ENCODE measurements at places on chromosomes 7 and 10. TPM values are rescaled to one million over a fixed set of nuclear protein-coding genes. Genes with fewer than 3 reads are reported as not detected.

- DNase-seq = no peak
Observed at GRCh38 chr7:70400829-70401380, 731.0 kb upstream of the GALNT17 start.

DNA sequence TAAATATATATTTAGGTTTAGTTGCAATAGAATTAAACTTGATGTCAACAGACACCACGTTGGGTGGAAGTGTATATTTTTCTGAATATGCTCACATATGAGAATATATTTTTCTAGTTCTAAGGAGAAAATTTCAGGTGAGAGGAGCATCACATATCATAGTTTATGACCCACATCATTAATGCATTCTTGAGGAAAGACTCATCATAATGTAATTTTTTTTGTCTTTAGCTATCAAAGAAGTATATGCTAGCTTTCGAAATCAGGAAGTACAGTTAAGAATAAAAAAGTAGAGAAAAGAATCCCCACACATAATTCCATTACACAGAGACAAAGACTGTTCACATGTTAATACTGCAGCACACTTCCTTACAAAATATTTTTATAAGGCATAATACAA, 30.4 kb downstream of the A1CF start:
- no peak for DNase-seq

DNA sequence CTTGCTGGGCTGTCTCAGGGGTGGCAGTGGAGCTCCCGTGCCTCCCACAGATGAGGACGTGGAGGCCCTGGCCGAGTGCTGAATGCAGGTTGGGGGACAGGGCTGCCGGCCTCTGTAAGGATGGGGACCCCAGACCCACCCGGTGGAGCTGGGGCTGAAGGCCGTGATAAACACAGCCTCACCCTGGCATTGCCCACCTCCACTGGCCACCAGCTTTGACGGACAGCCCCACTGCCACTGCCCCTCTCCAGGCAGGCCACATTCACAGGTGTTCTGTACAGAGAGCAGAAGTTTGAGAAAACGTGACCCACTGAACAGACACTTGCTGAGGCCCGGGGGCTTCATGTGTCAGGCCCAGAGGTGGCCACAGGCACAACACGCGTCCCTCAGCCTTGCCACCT, 126.2 kb downstream of the LHPP start:
- DNase-seq = no peak

Gene MSMB
- not detected for polyA plus RNA-seq

GRCh38 chr10:494149-494542, 195.3 kb downstream of the DIP2C start:
- DNase-seq = no peak

Gene GNGT1
- not detected for polyA plus RNA-seq

- DNase-seq = no peak
Observed at GRCh38 chr10:126777714-126778113, 107.2 kb upstream of the C10orf90 start.

Gene PTPRZ1
- polyA plus RNA-seq = 2.7 TPM

Gene TNS3
- polyA plus RNA-seq = 88.3 TPM

Gene LDB3
- polyA plus RNA-seq = 1.2 TPM
